ENCODE measurements at places on chromosomes 16 and 17.

DNA sequence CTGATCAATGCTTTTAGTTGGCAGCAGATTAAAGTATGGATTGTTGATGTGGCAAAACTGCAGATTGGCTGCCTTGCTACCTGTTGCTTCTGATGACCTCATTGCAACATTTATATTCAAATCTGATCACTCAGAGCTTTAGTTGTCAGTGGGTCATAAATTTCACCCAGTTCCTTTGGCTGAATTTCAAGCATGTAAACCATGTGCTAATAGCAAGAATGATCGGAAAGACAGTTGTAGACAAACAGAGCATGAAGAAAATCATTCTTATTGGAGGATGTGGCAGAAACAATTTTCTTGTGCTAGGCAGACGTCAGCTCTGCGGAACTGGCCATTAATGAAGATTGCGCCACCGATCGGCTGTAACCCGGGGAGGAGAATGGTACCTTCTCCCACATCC is 346.6 kb upstream of the EEF2KMT start:
- no peak for DNase-seq

GRCh38 chr16:74271872-74272271 is 24.7 kb upstream of the PSMD7 start:
- no peak for DNase-seq

DNA sequence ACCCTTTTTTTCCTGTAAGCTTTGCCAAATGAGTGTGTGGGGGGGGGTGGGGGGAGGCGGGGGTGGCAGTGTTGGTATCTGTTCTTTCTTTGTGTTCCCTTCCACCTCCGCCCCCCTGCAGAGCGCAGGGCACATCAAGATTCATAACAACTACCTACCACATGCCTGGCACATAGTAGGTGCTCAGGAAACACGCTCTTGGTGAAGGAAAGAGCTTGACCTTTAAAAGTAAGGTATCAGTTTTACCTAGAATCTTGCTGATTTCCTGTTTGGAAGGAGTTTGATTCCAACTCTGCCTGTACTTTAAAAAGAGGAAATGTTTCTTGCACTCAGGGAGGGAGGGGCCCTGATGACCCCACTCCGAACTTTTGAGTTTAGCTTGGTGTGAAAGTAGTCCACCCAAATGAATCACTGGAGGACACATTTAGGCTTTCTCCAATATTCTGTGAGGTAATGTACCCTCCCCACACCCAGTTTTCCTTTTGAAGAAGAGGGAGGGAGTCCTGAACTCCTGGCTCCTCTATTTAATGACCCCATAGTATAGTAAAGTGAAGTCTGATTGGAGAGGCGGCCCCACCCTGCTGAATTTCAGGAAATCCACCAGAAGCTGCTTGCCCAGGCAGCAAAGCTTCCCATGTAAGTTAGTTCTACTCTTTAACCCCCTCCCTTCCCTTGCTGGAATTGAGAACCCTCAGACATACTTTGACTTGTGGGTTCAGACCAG is 560 bp upstream of the FAM20A start:
- DNase-seq = no peak

- DNase-seq = peak; percentile 39
Measured at GRCh38 chr16:53094013-53094630, 39.3 kb downstream of the CHD9 start.

Data from T-cell (primary cell).